ENCODE measurements at places on chromosomes 6 and 20.

- no peak for DNase-seq
These were observed 53.6 kb downstream of the ENPP1 start for GRCh38 chr6:131861381-131861780.

DNA sequence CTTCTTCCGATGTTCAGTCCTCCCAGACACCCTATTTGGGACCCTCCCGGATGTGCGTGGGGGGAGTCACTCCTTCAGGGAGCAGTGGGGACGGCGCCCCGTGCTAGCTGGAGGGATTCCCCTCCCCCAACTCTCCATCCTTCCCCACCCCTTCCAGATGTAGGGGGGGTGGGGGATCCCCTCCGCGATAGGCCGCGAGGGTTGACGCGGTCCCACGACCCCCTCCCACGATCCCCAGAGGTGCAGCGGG, 548 bp downstream of the GNL1 start:
- DNase-seq: no peak

GRCh38 chr6:68339488-68340131, 295.5 kb upstream of the ADGRB3 start:
- no peak for DNase-seq

DNA sequence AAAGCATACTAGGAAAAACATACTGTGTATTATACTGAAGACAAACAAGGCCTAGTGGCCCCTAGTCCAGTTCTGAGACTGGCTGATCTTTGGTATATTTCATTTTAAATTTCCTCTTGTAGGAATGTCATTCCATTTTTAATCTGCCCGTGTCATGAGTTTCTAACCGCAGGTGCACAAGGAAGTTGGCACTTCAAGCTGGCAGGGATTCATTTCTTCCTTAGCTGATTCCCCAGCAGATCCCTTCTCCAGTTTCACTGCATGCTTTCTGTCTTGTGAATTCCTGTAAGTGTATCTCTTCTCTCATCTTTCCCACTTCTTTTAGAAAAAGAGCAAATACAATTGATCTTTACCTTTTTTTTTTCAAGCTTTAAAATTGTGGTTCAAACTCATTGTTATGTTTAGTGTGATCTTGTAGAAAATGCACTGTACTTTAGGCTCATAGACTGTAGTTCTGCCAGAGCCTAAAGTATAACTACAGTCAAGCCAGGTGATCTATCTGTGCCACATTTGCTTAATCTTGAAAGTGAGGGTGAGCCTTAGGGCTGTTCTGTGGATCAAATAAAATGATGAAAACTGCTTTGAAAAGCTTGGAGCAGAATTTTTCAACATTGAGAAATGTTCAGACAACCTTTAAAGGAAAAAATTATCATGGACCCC, 37.0 kb downstream of the RNF217 start:
- no peak for DNase-seq

GRCh38 chr6:10146715-10147451, 268.0 kb downstream of the TFAP2A start:
- DNase-seq: no peak
